ENCODE measurements at places on chromosomes 2 and 18.

GRCh38 chr2:160608599-160608998, 115.0 kb upstream of the RBMS1 start:
- DNase-seq, result no peak

DNA sequence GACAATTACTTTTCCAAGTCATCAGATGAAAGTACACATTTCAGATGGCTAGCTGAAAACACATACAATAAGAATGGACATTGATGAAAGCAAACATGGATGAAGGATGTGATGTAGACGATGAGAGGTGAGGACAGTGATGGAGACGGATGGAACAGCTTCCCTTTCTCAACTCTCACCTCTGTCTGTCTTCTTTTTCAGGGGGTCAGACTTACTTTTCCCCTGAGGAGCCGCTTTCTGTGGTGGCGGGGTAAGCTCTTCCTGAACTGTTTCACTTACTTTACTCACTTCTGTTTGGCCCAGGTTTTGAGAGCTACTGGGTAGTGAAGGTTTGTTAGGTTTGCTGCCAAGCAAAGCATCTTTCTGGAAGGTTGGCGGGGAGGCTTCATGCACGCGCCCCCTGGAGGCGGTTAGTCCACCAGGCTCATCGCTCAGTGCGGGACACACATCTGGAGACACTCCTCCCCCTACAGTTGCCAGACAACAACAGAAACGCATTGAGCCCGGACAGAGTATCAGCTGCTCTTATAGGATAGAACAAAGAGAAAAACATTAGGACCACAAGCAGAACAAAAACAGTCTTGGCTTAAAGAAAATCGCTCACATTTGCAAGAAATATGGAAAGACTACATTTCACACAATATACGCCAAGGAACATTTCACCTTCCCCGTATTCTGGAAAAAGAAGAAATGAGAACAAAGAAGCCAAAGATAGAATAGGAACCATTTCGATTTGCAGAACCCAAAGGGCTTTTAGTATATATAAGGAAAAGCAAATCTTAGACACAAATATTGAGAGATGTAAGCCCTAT, 90.5 kb downstream of the MYOM1 start:
- DNase-seq, result peak; percentile 72

DNA sequence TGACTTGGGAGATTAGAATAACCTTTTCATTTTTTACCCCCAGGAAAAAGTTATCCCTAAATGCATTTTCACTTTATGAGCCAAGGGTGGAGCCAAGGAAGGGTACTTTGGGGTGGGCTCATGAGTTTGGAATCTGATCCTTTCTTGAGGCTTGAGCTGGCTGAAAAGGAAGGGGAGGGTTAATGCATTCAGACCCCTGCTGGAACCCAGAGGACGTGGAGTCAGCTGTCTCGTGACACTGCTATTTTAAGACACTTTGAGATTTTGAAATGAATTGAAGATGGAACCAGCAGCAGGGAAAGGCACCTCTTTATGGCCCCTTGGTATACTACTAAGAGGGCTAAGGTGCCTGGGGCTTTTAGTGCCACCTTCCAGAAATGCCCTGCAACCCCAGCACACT, 90.4 kb downstream of the MARCHF4 start:
- DNase-seq, result no peak

DNA sequence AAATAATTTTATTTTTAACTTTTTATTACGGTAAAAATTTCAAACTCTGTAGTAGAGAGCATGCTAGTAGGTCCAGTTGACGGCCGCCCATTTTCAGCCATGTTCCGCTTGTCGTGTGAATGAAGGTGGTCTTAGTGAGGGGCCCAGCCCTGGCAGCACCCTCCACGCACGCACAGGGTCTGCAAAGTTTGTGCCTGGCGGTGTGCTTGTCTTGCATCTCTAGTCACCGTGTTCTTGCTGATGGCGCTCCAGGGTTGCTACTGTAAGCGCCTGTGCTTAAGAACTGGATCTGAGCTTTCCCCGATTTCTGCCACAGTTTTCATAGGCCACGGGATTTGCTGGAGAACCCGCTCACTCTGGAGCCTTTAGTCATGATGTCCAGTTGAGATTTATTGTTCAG, 28.9 kb downstream of the LDLRAD4 start:
- DNase-seq, result no peak

DNA sequence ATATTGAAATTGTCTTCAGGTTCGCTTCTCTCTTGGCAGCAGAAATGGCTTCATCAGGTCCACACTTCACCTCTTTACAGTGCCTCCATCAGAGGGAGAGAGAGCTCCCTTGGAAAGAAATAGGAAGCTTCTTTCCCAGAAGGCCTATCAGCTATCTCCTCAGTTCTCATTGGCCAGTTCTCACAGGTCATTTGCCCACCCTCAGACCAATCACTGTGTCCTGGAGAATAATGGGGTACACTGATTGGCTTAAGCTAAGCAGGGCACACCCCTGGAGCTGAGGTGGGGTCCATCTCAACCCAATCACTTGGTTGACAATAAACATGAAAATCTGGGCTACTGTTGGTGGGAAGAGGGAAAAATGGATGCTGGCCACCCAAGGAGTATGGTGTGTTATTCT, 5.2 kb downstream of the GNLY start:
- DNase-seq, result no peak

- DNase-seq, result no peak
These were observed 227.7 kb downstream of the GPD2 start for GRCh38 chr2:156663757-156664409.

- no peak for DNase-seq
These were observed 119.1 kb upstream of the KLF7 start for GRCh38 chr2:207284556-207285472.

- DNase-seq, result no peak
These were observed 36.7 kb downstream of the HDAC4 start for GRCh38 chr2:239363946-239364637.

- no peak for DNase-seq
These were observed 64.9 kb upstream of the ZSWIM2 start for GRCh38 chr2:186913870-186914269.

DNA sequence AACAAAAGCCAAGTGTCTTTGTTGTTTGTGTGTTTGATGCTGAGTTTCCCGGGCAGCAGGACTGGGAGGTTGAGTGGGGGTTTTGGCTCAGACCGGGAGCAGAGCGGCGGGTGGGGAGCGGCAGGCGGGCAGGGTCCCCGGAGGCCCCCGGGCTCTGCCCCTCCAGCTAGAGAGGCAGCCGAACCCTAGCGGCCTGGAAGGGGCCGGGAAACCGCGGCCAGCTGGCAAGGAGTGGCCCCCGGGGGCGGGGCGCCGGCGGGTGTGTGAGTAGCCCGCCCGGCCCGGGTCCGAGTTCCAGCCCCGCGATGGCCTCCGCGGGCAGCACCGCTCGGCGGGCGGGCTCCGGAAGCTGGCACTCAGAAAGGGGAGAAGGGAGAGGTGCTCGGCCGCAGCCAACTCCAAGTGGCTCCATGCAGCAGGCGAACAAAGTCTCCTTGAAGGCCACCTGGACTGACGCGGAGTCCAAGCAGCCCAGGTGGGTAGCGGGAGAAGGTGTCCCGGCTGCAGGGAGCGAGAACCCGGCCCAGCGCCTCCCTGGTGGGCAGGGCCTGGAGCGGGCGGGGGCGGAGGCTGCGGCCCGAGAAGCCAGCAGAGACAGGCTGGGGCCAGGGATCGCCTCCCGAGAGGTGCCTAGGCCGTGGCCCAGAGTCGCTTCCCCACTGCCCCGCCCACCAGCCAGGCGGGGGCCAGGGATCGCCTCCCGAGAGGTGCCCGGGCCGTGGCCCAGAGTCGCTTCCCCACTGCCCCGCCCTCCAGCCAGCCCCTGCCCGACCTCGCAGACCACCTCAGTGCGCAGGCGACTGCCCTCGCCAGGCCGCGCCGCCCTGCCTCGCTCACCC, at the start of gene ANKRD53:
TSS of gene ANKRD53 (plus strand) at position 290 of the 839 bp plus-strand sequence. CDS start at position 306, 16 bp downstream.
- DNase-seq, result no peak

DNA sequence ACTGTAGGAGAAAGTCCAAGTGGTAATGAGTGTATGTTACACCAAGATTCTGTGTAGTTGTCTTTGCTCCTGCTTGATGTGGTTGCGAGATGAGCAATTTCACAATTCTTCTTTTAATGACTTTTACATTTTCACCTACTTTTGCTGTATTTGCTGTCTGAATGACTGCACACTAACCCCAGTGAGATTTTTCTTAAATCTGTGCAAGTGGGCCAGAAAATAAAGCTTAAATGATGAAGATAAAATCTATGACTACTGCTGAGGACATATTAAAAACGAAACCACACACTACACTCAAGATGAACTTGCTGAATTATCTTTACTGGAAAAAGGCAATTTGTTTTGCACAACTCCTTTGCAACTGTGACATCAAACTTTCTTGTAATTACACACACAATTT, 4.1 kb downstream of the LDAH start:
- no peak for DNase-seq

- no peak for DNase-seq
These were observed 52.4 kb downstream of the INHBB start for GRCh38 chr2:120398051-120398995.

DNA sequence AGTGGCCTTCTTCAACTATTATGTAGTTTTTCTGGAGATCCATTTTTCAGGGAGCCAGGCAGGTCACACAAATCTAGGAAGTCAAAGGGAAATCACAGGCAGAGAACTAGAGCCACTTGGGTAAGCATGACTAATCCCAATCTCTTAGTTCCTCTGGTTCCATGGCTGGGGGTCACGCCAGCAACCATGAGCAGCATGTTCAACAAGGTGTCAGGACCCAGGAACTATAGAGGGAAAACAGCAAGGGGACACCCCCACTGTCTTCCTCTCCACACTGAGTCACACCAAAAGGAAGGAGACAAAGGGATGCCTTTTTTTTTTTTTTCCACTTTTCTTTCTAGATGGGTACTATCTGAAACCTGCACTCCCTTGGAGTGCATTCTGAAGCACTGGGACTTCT, 250.9 kb downstream of the OTX1 start:
- DNase-seq, result no peak

DNA sequence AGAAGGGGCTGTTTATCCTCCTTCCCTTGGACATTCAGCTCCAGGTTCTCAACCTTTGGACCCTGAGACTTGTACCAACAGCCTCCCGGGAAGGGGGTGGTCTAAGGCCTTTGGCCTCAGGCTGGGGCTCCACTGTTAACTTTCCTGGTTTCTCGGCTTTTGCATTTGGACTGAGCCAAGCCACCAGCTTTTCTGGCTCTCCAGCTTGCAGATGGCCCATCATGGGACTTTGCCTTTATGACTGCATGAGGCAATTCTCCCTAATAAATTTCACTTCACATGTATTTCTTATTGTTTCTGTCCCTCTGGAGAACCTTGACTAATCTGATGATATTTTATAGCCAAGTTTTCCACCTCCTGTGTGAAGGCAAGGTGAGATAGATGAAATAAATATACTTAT, 180.8 kb downstream of the PPP1R1C start:
- DNase-seq, result no peak

DNA sequence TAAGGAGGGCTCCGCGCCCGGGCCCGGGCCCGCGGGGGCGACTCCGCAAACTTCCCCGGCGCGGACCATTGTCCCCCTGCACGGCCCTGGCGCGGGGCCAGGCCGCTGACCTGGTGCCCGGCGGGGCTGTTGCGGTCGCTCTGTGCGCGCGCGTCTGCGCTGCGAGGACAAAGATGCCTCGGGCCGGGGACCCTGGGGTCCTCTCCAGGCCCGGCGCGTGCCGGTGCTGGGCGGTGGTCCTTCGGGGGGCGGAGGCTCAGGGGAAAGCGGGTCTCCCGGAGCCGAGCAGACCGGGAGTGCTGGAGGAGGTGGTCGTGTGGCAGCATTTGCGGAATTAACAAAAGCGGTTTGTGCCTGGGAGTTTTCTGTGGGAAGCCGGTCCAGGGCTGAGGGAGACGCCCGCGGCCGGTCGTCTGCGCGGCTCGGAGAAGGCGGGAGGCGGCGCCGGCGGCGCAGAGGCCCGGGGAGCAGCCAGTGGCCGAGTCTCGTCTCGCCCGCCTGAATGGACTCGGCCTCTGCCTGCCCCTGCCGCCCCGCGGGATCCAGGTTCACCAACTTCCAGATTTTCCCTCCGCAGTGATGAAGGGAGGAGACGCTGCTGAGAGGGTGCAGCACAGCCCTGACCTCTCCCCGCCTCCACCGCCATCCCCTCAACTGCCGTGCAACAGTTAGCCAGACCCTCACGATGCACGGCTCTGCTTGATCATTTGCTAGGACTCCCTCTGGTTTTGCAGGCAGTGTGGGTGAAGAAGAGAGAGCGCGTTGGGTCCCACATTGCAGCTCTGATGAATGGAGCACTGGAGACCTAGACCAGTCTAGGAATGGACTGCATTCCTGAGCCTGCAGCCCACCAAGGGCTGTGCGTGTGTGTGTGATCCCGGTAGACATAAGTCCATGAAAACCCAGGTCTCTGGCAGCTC, 705 bp downstream of the EFR3B start:
- DNase-seq, result peak; percentile 36

DNA sequence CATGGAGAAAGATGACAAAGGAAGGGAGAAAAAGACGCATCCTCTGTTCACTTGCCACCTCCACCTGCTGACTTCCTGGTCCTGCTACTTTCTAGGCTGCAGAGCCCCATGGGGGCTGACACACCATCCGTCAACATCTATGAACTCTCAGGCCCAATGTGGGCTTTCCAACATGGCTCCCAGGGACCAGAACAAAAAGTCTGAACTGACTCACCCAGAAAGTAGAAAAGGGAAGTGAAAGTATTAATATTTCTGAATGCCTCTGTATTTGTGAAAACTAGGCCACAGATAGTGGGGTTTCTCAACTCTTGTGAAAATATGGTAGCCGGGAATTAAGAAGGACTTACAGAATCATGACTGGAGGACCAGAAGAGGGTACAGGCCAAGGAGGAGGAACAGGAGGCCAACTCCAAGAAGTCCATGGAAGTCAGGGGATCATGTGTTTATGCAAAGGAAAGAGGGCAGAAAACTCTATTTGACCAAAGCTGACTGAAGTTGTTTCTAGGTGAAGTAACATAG, 123.1 kb upstream of the CAB39 start:
- DNase-seq, result no peak

- no peak for DNase-seq
These were observed 36.3 kb downstream of the SMAD4 start for GRCh38 chr18:51066273-51066672.

DNA sequence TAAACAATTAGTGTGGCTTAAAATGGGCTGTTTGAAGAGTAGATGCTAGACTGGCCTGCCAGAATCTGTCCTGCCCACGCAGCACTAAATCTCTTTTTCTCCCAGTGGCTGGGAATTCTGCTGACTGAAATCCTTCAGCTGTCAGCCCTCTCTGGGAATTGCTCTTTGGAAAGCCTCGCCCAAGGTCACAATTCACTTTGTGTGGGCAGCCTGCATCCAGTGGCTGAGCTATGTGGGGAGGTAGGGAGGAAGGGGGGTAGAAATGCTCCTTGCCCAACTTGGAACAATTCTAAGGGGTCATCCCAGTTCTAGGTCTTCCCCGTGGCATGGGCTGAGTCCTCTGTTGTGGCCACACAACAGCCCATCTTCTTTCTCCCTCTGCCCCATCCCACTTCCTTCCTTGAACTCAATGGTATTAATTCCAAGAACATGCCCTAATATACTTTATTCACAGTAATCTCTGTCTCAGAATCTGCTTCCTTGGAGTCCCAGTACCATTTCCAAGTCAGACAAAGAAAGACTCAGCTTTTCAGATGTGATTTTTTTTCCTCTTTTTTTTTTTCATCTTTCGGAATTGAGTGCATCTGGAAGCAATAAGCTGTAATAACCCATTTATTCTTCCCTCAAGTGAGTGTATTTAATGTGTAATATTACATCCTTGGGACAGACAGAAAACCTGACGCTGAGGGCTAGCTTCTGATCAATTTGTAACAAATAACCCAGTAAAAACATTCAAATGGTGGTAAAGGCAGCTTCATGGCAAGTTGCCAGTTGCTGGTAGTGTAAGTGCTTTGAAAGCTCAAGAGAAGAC, 189.4 kb downstream of the GPD2 start:
- DNase-seq, result no peak

All from activated CD4-positive, CD25-positive, alpha-beta regulatory T cell treated with anti-CD3 and anti-CD28 coated beads, Interleukin-2, amount 50 U/mL, for 72 hours (primary cell).